ENCODE measurements at places on chromosomes 5 and 9.

DNA sequence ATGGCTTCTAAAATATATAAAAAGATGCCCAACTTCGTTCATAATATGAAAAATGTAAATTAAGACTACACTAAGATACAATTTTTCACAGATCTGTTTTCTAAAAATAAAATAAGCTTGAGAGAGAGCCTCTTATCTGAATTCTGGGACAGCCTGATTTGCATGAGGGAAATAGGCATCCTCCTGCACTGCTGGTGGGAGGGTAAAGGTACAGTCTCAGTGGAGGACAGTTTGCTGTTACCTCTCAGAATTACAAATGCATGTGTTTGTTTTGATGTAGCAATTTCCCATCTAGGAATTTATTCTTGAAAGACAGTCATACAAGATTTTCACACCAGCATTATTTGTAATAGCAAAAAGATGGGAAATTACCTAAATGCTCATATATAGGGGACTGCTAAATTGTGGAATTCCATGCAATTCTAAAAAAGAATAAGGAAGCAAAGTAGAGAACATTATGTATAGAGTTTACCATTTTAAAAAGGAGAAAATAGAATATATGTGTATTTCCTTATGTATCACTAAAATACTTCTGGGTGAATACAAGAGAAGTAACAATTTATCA, 75.7 kb downstream of the ZSWIM6 start:
- no peak for DNase-seq

DNA sequence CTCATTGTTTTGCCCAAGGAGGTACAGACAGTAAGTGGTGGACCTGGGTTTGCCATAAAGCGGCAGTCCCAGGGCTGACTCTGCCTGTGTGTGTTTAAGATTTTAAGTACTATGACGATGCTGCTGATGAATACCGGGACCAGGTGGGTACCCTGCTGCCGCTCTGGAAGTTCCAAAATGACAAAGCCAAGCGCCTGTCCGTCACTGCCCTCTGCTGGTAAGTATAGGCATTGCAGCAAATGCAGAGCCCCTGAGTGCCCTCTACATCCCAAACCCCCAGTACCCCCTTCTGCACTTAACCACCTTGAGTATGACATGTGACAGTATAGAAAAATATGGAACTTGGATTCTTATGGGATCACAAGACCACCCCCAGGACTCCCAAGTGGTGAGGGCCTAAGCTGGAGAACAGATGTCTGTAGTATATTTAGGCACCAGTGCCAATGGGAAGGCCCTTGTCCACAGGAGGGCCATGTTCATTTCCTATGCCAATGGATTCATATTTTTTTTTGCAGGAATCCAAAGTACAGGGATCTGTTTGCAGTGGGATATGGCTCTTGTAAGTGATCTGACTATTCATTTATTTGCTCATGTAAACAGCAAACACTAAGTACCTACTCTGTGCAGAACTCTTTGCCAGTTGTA, 22.0 kb downstream of the ENHO start:
- DNase-seq = peak; percentile 37

- DNase-seq = no peak
These were observed 309.1 kb downstream of the ADAMTS6 start for GRCh38 chr5:65172486-65173129.

- DNase-seq = no peak
These were observed 62.1 kb downstream of the CYSTM1 start for GRCh38 chr5:140236891-140237598.

GRCh38 chr5:163756170-163756569, 250.8 kb downstream of the MAT2B start:
- DNase-seq = no peak

GRCh38 chr9:6410633-6411032, 2.4 kb upstream of the UHRF2 start:
- no peak for DNase-seq
